ENCODE measurements at places on chromosomes 5 and 9.
A peak's percentile ranks its signal among the peaks of the same experiment; 100 is the strongest.

DNA sequence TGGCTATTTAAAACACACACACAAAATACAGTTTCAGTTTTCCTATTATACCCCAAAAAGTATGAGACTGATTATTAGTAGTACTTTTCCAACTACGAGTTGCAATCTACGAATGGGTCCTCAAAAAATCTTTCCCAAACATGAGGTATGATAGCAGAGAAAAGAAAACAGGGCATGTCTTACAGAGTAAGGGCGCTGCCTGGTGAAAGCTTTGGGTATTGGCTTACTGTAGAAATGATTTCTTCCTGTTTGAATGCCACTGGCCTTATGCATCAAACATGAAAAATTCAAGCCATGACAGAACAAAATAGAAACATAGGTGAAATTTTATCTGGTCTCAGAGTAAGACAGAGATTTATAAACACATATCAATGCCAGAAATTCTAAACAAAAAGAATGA lies 448.0 kb downstream of the SPOCK1 start:
- DNase-seq = no peak

DNA sequence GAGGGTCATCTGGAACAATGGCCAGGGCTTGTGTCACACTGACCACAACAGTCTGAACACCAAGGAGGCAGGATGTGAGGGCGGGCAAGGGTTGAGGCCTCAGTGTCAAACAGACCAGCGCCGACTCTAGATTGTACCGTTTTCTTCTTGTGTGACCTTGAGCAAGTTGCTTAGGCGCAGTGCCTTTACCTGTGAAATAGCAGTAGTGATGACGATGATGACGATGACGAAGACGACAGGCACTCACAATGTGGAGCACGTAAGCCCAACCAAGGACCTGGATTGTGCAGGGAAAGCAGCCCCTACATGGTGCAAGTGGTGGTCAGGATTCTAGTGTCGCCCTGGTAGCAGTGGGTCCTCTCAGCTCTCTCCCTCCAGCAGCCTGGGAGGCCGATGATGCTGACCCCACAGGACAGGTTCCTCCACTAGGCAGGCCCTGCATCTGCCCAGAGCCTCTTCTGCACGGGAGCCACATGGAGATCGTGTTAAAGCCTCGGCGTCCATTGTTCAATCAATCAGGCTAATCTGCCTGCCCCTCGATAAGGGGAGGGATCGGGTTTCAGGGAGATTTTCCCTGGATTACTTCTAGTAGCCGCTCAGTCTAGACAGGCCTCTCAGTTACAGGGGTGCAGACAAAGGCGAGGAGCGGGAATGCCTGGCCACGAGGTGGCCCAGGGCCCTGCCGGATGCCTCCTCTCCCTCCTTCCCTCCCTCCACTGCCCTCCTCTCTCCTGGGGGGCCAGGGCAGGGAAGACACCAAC lies 91.7 kb downstream of the MACROH2A1 start:
- peak; percentile 43 for DNase-seq

GRCh38 chr9:129423216-129423615 lies 197.7 kb downstream of the C9orf50 start:
- DNase-seq = no peak

DNA sequence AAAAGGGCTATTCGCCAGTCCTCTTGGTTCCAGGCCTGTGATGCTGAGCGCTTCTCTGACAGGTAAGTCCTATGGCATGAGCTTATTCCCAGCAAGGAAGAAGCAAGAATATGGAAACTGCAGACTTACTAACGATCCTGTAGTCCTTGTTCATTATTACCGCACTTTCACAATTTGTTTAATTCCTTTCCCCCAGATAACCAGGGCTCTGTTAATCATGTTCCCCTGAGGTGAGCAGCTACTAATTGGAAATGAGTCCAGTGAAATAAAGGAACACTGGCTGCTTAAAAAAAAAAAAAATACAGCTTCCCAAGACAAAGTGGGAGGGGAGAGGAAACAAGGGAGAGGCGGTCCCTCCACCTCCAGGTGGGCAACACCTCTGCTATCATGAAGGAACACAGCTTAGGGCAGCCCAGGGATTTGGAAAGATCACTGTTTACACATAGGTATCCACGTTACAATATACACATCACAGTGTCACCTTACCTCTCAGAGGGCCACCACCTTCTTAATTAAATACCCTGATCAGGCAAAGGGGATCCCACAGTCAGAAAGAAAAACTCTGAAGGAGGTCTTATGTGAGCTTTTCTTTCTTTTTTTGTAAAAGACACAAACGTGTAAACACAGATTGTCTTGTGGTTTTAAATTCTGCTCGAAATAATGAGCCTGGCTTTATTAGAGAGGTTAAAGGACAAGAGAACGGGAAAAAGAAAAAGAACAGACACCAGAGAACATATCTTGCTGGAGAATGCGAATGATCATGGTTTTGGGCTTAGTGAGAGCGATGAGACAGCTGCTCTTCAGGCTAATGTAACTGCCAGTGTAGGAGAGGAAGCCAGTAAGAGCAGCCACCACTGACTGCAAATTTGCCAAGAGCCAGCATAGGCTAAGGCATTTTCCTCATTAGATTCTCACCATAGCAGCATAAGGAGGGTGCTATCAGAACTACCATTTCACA lies 258.6 kb downstream of the CRB2 start:
- no peak for DNase-seq

DNA sequence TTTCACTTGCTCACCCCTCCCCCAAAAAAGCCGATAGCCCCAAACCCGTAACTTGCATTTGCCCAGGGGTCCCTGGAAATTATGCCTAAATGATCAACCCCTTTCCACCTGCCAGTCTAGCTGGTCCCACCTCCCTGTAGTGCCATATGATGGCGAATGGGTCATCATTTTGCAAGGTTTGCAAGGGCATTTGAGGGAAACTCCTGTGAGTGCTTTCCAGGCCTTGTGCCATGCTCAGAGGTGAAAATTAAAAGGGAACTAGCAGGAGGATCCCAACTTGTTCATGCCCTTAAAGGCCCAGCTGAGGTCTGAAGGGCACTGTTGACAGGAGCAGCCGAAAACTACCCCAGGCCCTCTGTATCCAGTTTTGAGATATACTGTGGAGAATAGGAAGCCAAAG lies 192.9 kb downstream of the NR3C1 start:
- DNase-seq = no peak

- no peak for DNase-seq
These were observed 31.4 kb downstream of the C6 start for GRCh38 chr5:41181691-41182564.

- no peak for DNase-seq
These were observed 341.8 kb downstream of the ASTN2 start for GRCh38 chr9:117073071-117073470.

DNA sequence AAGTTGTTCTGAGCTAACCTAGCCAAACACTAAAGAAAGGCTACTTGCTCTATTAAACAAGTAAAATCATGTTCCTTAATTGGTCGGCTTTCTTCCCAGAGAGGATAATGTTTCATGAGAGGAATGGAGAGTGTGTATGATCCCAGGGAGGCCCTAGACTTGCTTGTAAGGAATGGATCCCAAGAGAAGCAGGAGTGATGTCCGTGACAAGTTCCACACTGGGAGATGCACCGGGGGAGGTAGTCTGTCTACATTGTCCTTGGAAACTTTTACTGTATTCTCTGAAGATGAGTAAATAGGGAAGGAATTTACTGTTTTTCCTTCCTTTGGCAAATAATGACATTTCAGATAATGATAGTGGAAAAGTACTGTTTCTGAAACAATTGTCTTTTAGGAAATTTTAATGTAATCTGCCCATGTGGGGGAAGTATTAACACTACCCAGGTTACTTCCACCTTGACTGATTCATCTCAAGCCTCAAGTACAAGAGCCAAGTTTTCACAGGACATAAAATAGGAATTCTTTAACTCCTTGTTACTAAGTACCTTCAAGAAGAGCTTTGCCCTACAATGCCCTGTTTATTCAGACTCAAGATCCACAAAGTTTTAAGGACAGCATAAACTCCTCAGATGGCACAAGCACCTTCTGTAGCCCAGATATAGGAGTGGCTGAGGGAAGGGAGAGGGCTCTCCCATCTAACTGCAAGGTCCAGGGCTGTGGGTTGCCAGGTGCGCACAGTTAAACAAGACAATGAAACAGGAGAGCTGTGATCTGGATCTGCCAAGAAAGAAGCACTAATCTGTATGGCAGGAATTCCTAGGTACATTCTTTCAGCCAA lies 152.1 kb downstream of the GNA14 start:
- no peak for DNase-seq

- DNase-seq = no peak
These were observed 14.5 kb downstream of the C9orf50 start for GRCh38 chr9:129606161-129607026.

DNA sequence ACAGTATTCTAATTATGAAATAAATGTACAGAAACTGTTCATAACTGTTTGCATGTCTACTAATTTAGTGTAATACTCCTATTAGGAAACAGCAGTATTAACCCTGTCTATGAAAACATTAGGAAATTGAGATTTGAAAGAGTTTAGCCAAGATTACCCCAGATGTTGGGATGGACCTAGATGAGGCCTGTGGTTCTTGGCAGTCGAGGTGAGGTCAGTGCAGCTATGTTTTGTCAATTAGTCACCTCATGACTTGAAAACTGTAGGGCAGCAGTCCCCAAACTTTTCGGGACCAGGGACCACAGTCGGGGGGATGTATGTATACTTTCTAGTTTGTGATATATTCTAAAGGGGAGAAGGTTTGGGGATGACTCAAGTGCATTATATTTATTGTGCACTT lies 4.7 kb downstream of the LNPEP start:
- no peak for DNase-seq

All from retina (tissue), 1 donor.